Upper lobe of right lung (tissue), 1 donor: ENCODE measurements at places on chromosomes 5 and 9. TPM values are rescaled to one million over a fixed set of nuclear protein-coding genes. Genes with fewer than 3 reads are reported as not detected.

GRCh38 chr5:134577022-134577795 lies 51.7 kb downstream of the JADE2 start:
- no peak for DNase-seq

- DNase-seq, result no peak
Measured at GRCh38 chr5:117110548-117110947, 535.9 kb upstream of the SEMA6A start.

GRCh38 chr5:14054965-14055963 lies 87.9 kb upstream of the TRIO start:
- DNase-seq, result no peak

FGFR4 gene
- total RNA-seq, result 109 TPM

DNA sequence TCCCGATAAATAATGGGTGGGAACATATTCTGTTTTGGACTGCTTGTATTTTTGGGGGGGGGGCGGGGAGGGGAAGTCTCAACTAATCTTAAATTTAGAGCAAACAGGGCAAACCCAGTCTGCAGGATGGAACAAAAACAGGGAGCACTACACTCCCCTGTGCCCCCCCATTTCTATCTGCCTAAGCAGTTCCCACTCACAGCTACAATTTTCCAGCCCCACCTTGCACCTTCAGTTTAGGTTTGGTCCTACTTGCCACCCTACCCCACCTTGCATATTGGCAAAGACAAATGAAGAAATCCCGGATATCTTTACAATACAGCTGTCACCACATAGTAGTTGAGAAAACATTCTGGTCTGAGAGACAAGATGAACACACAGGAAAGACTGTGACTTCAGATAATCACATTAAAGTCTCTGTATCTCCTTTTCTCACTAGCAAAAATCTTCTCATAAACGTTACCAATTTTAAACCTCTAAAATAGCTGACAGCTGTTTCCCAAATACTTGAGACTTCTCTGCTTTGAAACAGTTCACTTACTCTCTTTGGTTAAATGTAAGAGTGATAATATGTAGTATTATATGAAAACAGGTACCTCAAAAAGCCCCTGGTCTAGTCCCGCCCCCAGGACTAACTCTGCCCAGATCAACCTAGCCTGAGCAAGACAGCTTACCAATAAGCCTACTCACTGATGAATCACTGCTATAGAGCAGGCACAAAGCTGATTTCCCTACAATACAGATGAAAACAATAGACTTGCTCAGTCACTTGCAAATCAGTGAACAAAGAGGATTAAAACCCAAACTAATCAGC lies 5.2 kb upstream of the RAPGEF6 start:
- DNase-seq, result no peak
